ENCODE measurements at places on chromosomes 4 and X.

DNA sequence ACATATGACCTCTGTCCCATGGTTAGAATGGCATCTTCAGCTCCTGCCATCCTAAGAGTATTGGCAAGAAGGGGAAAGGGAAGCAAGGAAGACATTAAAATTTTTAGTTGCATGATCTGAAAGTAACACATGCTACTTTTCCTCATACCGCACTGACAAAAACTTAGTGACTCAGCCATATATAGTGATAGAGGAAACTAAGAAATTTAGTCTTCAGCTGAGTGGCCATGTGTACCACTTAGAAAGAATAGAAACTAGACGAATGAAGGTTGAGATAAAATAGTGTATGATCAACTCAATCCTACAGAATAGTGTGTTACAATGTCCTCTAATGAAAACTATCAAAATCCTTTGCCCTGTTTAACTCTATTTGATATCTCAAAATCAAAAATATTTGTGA is 164.1 kb downstream of the PPP3CA start:
- DNase-seq: no peak

DNA sequence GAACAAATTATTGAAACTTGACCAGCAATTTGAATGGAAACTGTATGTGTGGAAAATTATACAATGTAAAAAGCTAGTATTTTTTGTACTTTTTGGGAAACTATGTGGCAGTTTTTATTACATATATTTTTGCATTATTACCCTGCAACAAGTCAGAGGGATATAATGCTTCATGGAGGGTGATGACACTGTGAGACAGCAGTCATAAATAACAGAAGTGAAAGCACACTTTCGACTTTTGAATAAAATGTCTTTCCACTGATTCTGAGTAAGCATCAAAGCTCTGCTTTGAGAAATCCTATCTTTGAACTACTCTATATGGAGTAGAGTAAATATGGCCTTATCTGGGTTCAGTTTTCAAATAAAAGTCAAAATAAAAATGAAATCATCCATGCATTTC is 122.6 kb upstream of the PABPC4L start:
- no peak for DNase-seq

- no peak for DNase-seq
These were observed 8.5 kb upstream of the NUDT6 start for GRCh38 chr4:122930862-122931261.

DNA sequence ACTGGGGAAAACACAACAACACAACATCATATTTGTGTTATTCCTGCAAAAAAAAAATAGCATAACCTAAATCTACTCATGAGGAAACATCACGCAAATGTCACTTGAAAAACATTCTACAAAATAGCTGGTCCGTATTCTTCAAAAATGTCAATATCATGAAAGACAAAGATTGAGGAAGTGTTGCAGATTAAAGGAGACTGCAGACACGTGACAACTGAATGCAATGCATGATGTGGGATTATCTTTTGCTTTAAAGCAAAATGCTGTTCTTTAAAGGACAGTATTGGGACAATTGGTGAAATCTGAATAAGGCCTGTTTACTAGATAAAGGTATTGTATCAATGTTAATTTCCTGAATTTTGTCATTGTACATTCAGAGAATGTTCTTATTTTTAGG is 157.7 kb downstream of the SMIM20 start:
- no peak for DNase-seq

DNA sequence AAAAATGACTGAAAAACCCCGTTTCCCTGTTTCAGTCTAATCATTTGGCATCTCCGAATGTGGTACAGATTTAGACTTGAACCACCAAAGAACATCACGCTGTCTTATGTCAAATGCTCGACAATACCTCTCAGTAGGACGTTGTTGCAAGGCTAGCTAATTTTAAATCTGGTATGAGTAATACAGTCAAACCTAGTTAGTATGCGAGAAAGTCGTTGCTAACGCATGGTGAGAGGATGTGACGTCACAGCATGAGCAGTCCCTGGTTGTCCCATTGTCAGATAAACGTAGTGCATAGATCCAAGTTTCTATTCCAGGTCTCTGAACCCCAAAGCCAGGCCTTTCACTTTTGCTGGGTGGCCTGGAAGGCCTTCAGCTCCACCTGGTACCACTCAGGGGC is 44.7 kb downstream of the SETD7 start:
- DNase-seq: no peak

DNA sequence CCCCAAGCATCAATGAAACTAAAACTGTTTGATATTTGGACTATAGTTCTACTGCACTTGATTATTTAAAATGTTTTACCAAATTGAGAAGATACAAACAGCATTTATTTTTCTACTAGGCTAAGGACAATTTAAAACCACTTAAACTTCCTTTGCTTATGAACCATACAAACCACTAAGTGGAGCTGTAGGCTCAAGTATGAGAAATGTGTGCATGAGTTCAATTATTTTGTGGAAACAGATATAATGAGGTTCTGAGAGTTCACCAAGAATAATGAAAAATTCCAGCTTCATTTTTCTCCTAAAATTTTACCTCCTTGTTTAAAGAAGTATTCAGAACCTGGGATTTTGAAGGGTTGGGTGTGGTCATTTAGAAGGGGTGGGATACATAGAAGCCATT is 63.1 kb downstream of the SERPINA7 start:
- DNase-seq: no peak

GRCh38 chr4:76589872-76590797 is 155.1 kb downstream of the SHROOM3 start:
- DNase-seq: no peak

DNA sequence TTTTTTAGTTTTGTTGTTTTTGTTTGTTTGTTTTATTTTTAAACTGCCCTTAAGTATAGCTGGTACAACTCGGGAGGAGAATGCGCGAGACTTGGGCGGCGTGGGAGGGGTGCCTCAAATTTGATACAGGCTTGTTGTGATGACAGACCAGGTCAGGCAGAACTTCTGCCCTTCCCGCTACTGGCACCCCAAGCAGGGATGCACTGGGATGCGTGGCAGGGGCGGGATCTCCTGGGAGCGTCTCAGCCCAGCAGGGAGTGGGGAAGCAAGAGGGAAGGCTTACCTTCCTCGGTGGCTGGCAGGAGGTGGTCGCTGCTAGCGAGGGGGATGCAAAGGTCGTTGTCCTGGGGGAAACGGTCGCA is 851 bp downstream of the SFRP2 start:
- DNase-seq: no peak

Measured in activated T-helper 1 cell treated with anti-CD3 and anti-CD28 coated beads, Interleukin-2, amount 50 U/mL, for 16 hours (primary cell).